Muscle of leg (tissue), 16 donors: ENCODE measurements at places on chromosomes 4 and X. TPM values are rescaled to one million over a fixed set of nuclear protein-coding genes. Genes with fewer than 3 reads are reported as not detected.

Gene DUSP9
- 0.35 TPM for total RNA-seq

Gene FATE1
- total RNA-seq = 1.2 TPM

DNA sequence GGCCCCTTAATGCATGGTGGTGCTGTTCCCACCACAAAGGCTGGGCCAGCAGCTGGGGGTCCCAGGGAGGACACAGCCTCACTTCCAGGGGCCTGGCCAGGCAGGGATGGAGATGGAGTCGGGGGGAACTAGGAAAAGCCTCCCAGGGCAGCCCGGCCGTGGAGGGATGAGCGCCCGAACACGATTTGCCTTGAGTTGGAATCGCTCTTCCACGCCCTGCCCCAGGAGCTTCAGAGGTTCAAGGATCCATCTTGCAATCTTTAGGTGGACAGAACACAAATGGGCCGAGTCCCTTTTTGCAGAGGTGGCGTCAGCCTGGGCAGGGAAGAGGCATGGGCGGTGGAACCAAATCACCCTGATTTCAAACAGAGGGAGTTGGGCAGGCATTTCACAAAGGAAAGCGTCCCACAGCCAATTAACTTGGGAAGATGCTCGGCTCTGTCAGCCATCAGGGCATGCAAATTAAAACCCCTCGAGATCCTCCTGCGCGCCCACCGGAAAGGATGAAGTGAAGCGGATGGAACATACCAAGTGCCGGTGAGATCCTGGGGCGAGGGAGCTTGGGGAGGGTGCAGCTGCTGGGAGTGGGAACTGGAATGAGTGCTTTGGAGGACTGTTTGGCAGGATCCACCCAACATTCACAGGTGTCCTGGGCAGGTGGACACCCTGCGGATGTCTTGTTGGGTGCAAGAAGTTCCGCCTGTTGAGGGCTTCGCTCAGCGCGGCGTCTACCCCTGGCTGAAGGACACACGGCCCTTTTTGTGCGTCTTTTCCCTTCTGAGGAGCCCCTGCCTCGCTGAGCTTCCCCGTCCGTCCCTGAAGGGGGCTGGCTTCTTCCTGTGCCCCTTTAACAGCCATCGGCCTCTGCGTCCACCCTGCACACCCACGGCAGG, 75.7 kb downstream of the HTRA3 start:
- no peak overlapping the region for H3K4me3 ChIP-seq
- H3K27me3 ChIP-seq = no peaks in the 10 kb centered on the region
- peaks cover 45% of the 10 kb centered on the region for H3K4me1 ChIP-seq
- no peak overlapping the region for H3K27ac ChIP-seq
- no peak for DNase-seq

DNA sequence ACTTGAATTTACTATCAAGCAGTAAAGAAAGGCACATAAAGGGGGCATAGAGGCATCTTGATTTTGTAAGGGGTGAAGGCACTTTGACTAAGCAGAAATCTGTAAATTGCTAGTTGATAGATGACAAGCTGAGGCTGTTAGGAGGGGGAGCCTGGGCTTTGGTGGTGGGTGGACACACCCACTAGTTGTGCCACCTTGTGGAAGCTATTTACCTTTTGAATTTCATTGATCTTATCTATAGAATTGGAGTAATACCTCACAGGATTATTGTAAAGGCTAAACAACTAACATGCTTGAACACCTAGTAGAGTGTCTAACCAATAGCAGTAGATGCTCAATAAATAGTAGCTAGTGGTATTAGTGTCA, 142.8 kb upstream of the KCNIP4 start:
- H3K4me1 ChIP-seq = no peaks in the 10 kb centered on the region
- H3K27me3 ChIP-seq = no peaks in the 10 kb centered on the region
- no peak overlapping the region for H3K27ac ChIP-seq
- H3K4me3 ChIP-seq = no peak overlapping the region

- H3K27ac ChIP-seq = no peak overlapping the region
- H3K4me3 ChIP-seq = no peak overlapping the region
Measured at GRCh38 chr4:130591091-130591490, 1495.1 kb downstream of the C4orf33 start.

DNA sequence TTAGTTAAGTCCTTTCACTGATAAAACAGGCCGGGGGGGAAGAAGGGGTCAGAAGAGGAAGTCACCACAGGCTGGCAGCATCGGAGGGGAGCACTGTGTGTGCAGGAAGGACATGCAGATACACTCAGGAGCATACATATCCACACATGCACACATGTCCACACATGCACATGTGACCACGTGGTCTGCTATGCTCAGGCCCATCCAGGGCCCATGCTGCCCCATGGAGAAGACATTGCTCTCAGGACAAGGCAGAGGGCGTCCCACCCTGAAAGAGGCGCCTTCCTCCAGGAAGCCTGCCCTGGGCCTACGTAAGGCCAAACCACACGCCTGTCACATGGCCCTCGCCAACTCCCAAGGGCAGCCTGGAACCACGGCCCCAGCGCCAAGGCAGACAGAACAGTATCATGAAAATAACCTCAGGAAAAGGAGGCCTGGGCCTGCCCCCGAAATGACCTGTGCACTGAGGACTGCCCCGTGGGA, 15.8 kb downstream of the WDR1 start:
- no peaks in the 10 kb centered on the region for H3K27me3 ChIP-seq
- H3K27ac ChIP-seq = peak overlapping the region; percentile 69
- no peak for DNase-seq
- peaks cover 80% of the 10 kb centered on the region for H3K4me1 ChIP-seq
- peaks cover 73% of the 10 kb centered on the region for H3K36me3 ChIP-seq

GRCh38 chr4:86653237-86653865, 59.2 kb downstream of the PTPN13 start:
- no peak overlapping the region for H3K27ac ChIP-seq
- DNase-seq = no peak
- H3K27me3 ChIP-seq = no peaks in the 10 kb centered on the region
- no peaks in the 10 kb centered on the region for H3K36me3 ChIP-seq
- no peak overlapping the region for H3K4me3 ChIP-seq
- no peaks in the 10 kb centered on the region for H3K4me1 ChIP-seq

- no peak overlapping the region for H3K4me3 ChIP-seq
- H3K4me1 ChIP-seq = no peaks in the 10 kb centered on the region
- no peaks in the 10 kb centered on the region for H3K27me3 ChIP-seq
- DNase-seq = no peak
- no peak overlapping the region for H3K27ac ChIP-seq
Measured at GRCh38 chr4:62601737-62602136, 1401.6 kb downstream of the ADGRL3 start.

- peaks cover 14% of the 10 kb centered on the region for H3K4me1 ChIP-seq
- no peaks in the 10 kb centered on the region for H3K36me3 ChIP-seq
- no peak overlapping the region for H3K27ac ChIP-seq
Measured at GRCh38 chr4:1582227-1582626, 101.9 kb downstream of the FAM53A start.

GRCh38 chrX:138710866-138711341, 613 bp downstream of the FGF13 start:
- H3K4me3 ChIP-seq = peak overlapping the region; percentile 63
- peak; percentile 35 for DNase-seq
- H3K36me3 ChIP-seq = no peaks in the 10 kb centered on the region
- peak overlapping the region; percentile 67 for H3K27ac ChIP-seq

DNA sequence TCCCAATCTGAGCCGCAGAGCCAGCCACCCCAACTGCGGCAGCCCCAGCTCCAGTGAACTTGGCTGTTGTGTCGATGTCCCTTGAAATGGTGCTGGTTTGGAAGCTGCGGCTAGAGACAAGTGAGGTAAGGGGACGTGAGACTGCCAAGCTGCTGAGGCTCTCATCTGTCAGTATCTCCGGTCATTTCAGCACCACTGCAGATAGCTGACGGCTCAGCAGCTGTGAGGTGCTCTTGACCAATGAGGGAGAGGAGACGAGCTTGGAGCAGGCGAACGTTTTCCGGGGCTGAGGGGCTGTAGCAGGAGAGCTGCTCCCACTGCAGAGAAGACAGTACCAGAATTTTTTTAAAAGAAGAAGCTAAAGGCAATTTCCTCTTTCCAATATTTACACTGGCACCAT, 175.5 kb upstream of the CASK start:
- H3K27ac ChIP-seq = no peak overlapping the region
- H3K36me3 ChIP-seq = no peaks in the 10 kb centered on the region
- DNase-seq = peak; percentile 74
- H3K27me3 ChIP-seq = peaks cover 22% of the 10 kb centered on the region
- no peak overlapping the region for H3K4me3 ChIP-seq

GRCh38 chr4:69832326-69833030, 27.5 kb downstream of the SULT1E1 start:
- DNase-seq = no peak
- no peak overlapping the region for H3K4me3 ChIP-seq
- H3K36me3 ChIP-seq = no peaks in the 10 kb centered on the region
- no peak overlapping the region for H3K27ac ChIP-seq
- H3K27me3 ChIP-seq = no peaks in the 10 kb centered on the region

DNA sequence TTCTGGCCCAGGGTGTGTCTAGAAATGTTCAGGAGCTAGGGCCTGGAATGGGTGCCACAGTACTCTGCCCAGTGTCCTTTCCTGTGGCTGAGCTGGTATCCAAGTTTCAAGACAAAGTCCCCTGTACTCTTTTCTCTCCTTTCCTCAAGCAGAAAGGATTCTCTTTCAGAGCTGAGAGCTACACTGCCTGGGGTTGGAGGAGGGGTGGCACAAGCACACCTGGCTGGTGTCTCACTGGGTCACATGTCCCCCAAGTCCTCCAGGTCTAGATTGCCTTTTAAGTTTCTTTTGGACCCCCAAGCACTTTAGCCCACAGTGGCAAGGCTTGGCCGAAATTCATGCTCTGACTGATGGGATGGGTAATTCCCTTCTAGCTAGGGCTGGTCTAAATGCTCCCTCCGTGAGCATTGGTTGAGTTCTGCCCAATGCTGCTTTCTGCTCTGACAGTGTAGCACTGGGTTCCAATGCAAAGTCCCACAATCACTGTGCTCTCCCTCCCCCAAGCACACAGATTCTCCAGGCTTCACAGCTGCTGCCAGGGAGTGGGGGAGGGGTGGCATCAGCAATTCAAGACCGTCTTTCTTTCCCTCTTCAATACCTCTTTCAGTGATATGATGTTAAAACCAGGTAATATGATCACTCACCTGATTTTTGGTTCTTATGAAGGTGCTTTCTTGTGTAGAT, 47.8 kb downstream of the BEX3 start:
- no peak for DNase-seq
- H3K27me3 ChIP-seq = peaks cover 25% of the 10 kb centered on the region
- H3K4me3 ChIP-seq = no peak overlapping the region
- no peak overlapping the region for H3K27ac ChIP-seq
- H3K4me1 ChIP-seq = no peaks in the 10 kb centered on the region

DNA sequence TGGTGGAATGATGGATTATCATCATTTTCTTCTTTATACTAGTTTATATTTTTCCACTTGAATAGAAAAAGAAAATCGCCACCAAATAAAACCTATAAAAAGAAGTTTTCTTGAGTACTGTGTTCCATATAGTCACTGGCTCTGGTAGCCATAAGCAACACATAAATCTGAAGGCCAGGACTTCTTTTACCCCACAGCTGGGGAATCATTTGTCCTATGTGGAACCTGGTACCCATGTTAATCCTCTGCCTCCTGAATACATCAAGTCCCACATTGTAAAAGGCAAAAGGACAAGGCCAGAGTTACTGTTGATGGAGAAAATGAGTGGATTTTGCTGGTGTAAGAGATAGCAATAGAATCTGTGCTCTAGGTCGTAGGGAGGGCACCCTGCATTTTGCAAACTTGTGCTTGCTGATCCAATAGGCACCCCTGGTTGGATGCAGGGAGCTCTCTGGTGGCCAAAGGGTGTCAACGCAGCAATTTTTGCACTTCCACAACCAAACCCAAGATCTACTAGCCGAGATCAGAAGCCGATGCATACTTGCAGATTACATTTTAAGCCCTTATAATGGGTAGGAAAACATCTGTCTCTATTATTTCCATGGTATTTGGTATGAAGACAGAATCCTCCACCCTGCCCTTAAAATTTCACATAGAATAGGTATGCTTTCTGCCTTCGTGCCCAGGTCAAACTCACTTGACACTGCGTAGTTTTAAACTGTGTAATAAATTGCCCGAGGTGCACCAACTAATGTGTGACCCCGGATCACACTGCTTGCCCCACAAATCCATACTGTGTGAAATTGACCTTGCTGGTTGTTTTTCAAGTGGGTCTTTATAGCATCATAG, 146.2 kb upstream of the SCML1 start:
- no peak overlapping the region for H3K4me3 ChIP-seq
- H3K27me3 ChIP-seq = peaks cover 12% of the 10 kb centered on the region
- DNase-seq = peak; percentile 79
- no peaks in the 10 kb centered on the region for H3K4me1 ChIP-seq
- H3K27ac ChIP-seq = no peak overlapping the region
- no peaks in the 10 kb centered on the region for H3K36me3 ChIP-seq

DNA sequence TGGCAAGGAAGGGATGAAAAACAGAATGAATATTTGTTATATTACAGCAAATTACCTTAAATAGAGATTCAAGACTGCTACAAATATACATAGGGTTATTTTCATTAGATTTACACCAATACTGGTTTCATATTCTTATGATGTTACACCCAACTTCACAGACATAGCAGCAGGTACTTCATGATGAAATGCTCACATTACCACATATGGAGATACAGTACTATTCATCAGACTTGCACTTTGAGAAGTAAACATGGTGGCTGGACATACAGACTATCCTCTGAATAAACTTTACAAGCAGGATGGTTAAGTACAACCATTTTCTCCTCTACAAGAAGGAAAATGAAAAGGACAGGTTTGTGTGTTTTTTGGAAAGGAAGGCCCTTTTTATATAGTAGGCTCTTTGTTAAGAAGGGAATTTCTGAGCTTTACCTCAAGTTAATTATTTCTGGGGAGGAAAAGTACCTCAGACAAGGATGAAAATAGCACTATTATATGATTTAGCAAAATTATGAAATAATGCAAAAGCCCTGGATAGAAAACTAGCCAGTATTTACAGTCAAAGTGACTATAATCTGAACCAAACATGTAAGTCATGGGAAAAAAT, 12.0 kb upstream of the FAM120C start:
- H3K36me3 ChIP-seq = no peaks in the 10 kb centered on the region
- no peaks in the 10 kb centered on the region for H3K4me1 ChIP-seq
- H3K27me3 ChIP-seq = no peaks in the 10 kb centered on the region
- H3K27ac ChIP-seq = no peak overlapping the region
- H3K4me3 ChIP-seq = no peak overlapping the region

- no peak for DNase-seq
- no peaks in the 10 kb centered on the region for H3K36me3 ChIP-seq
- H3K4me1 ChIP-seq = no peaks in the 10 kb centered on the region
- H3K27me3 ChIP-seq = no peaks in the 10 kb centered on the region
- H3K27ac ChIP-seq = no peak overlapping the region
Measured at GRCh38 chr4:35697210-35697736, 547.0 kb downstream of the ARAP2 start.

DNA sequence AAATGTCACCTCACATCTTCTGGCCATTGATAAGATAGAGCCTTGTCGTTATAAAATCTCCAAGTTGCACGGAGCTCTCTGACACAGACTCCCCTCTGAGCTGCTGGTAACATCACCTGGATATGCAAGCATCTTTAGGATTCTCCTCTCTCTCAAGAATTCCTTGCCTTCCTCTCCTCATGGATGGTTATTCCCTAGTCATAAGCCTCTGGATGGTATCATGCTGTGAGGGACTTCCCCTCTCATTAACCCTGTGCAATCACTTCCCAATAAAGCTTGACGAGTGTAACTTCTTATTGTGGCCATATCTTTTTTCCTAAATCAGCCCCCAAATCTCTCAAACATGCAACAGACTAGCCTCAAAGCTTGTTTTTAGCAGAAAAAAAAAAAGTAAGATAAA, 1057.0 kb upstream of the SLIT2 start:
- H3K4me1 ChIP-seq = no peaks in the 10 kb centered on the region
- no peak overlapping the region for H3K4me3 ChIP-seq
- no peak for DNase-seq
- no peaks in the 10 kb centered on the region for H3K36me3 ChIP-seq
- no peaks in the 10 kb centered on the region for H3K27me3 ChIP-seq

- H3K27me3 ChIP-seq = no peaks in the 10 kb centered on the region
- no peak for DNase-seq
- H3K27ac ChIP-seq = no peak overlapping the region
- no peaks in the 10 kb centered on the region for H3K36me3 ChIP-seq
Measured at GRCh38 chr4:56796211-56796610, 25.3 kb downstream of the SPINK2 start.
